ENCODE measurements at places on chromosomes 11 and 22.

- H3K36me3 ChIP-seq, result no peaks in the 10 kb centered on the region
- peak; percentile 70 for DNase-seq
- peaks cover 12% of the 10 kb centered on the region for H3K27me3 ChIP-seq
- H3K27ac ChIP-seq, result peak overlapping the region; percentile 79
- H3K4me3 ChIP-seq, result peak overlapping the region; percentile 45
- peaks cover 35% of the 10 kb centered on the region for H3K4me1 ChIP-seq
Measured at GRCh38 chr22:37095113-37095512, 14.4 kb downstream of the TMPRSS6 start.

DNA sequence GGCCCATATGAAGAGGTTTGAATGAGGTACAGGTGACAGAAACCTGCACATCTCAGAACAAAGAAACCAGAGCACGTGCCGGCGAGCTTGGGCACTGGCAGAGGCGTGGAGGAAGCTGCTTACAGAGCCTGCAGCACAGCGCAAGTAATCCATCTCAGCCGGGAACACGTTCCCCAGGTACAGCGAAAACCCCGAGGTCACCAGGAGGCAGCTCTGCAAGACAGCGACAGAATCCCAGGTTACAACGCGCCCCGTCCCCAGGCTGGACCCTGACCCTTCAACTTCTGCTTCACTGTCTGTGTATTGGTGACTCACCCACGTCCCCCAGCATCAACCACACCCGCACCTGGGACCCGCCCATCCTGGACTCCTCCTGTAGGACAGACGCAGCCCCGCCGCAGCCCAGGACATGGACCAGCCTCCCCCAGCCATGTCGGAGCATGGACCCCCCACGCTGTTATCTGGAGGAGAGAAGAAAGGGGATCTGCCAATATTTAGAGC, 2.2 kb downstream of the MLC1 start:
- no peak for DNase-seq
- H3K27me3 ChIP-seq, result peaks cover 11% of the 10 kb centered on the region
- H3K4me3 ChIP-seq, result no peak overlapping the region

DNA sequence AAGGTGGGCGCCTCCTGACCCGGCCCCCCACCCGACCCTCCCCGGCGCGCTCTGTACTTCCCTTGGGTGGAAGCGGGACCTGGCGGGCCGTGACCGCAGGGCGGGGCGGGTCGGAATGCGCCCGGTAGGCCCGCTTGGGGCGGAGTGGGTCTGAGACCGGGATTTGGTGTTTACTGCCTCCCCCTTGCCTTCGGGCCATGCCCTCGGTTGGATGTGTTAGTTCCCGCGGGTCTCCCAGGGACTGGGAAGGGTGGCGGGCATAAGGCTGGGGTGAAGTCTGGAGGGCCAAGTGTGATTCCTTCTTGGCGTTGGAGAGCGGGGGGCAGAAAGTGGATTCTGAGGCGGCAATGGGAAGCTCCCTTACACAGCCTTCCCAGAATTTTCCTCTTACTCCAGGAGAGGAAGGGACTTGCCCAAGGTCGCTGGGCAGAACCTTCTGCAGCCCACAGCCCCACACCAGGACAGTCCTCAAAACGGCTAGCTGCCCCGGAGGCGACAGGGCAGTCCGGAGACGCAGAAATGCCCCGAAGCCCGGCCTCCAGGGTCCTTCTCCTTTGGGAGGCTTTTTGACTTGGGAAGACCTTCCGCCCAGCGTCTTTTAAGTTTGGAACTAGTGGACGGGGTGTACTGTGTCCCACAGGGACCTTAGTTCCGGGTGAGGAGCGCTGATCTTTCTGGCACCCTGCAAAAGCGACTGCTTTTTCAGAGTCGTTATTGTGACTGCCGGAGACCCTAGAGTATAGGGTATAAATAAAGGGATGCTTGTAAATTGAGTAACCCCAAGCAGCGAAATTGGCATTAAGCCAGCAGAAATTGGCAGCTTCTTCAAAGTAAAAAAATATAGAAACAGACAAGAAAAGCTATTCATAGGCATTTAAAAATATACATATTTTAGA, 647 bp downstream of the SWAP70 start:
- peaks cover 7% of the 10 kb centered on the region for H3K36me3 ChIP-seq
- no peak overlapping the region for H3K27ac ChIP-seq
- peaks cover 33% of the 10 kb centered on the region for H3K27me3 ChIP-seq

GRCh38 chr11:134759274-134759673, 347.2 kb upstream of the B3GAT1 start:
- H3K27me3 ChIP-seq, result no peaks in the 10 kb centered on the region
- H3K36me3 ChIP-seq, result no peaks in the 10 kb centered on the region
- no peaks in the 10 kb centered on the region for H3K4me1 ChIP-seq
- DNase-seq, result no peak

GRCh38 chr11:94224078-94224477, 80.3 kb upstream of the IZUMO1R start:
- DNase-seq, result no peak
- peaks cover 6% of the 10 kb centered on the region for H3K36me3 ChIP-seq
- no peak overlapping the region for H3K4me3 ChIP-seq
- H3K27me3 ChIP-seq, result no peaks in the 10 kb centered on the region
- H3K4me1 ChIP-seq, result no peaks in the 10 kb centered on the region

GRCh38 chr11:19955660-19956059, 204.6 kb downstream of the DBX1 start:
- peaks cover 41% of the 10 kb centered on the region for H3K27me3 ChIP-seq
- H3K27ac ChIP-seq, result no peak overlapping the region
- peaks cover 10% of the 10 kb centered on the region for H3K4me1 ChIP-seq
- H3K36me3 ChIP-seq, result no peaks in the 10 kb centered on the region
- no peak for DNase-seq
- no peak overlapping the region for H3K4me3 ChIP-seq

GRCh38 chr11:104003491-104003890, 32.9 kb upstream of the DDI1 start:
- no peak for DNase-seq
- no peaks in the 10 kb centered on the region for H3K36me3 ChIP-seq
- no peak overlapping the region for H3K4me3 ChIP-seq
- no peaks in the 10 kb centered on the region for H3K27me3 ChIP-seq

GRCh38 chr11:106482917-106483785, 405.7 kb downstream of the AASDHPPT start:
- no peaks in the 10 kb centered on the region for H3K36me3 ChIP-seq
- H3K4me1 ChIP-seq, result no peaks in the 10 kb centered on the region
- H3K4me3 ChIP-seq, result no peak overlapping the region
- no peak overlapping the region for H3K27ac ChIP-seq
- no peak for DNase-seq

- DNase-seq, result no peak
- H3K27ac ChIP-seq, result no peak overlapping the region
- H3K36me3 ChIP-seq, result no peaks in the 10 kb centered on the region
- no peaks in the 10 kb centered on the region for H3K27me3 ChIP-seq
Measured at GRCh38 chr11:118804094-118804493, 13.1 kb upstream of the DDX6 start.

- no peaks in the 10 kb centered on the region for H3K27me3 ChIP-seq
- no peaks in the 10 kb centered on the region for H3K36me3 ChIP-seq
- H3K4me1 ChIP-seq, result no peaks in the 10 kb centered on the region
- no peak for DNase-seq
- no peak overlapping the region for H3K4me3 ChIP-seq
Measured at GRCh38 chr11:26837154-26837553, 115.3 kb upstream of the SLC5A12 start.

- H3K27me3 ChIP-seq, result peaks cover 2% of the 10 kb centered on the region
- no peaks in the 10 kb centered on the region for H3K36me3 ChIP-seq
- H3K27ac ChIP-seq, result no peak overlapping the region
- no peak for DNase-seq
Measured at GRCh38 chr11:87976009-87976408, 199.2 kb downstream of the RAB38 start.

GRCh38 chr22:21780259-21780658, 44.7 kb upstream of the YPEL1 start:
- H3K36me3 ChIP-seq, result peaks cover 12% of the 10 kb centered on the region
- H3K27ac ChIP-seq, result no peak overlapping the region
- DNase-seq, result no peak
- H3K27me3 ChIP-seq, result no peaks in the 10 kb centered on the region

DNA sequence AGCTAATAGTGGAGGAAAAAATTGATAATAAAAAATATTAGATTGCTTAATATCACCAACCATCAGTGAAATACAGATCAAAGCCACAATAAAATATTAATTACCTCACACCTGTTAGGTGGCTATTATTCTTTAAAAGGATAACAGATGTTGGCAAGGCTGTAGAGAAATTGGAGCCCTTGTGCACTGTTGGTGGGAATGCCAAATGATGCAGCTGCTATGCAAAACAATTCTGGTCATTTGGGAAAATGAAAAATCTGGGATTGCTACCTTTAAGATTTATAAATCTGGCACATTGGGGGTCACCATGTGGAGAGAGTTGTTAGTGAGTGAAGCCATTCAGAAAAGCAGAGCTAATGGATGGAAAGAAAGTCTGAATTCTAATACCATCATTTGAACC, 143.4 kb downstream of the FCHSD2 start:
- DNase-seq, result no peak
- no peak overlapping the region for H3K4me3 ChIP-seq
- H3K36me3 ChIP-seq, result peaks cover 29% of the 10 kb centered on the region
- no peak overlapping the region for H3K27ac ChIP-seq
- H3K27me3 ChIP-seq, result no peaks in the 10 kb centered on the region

GRCh38 chr11:7522121-7522520, 8.3 kb downstream of the PPFIBP2 start:
- DNase-seq, result no peak
- peaks cover 3% of the 10 kb centered on the region for H3K36me3 ChIP-seq
- H3K27me3 ChIP-seq, result no peaks in the 10 kb centered on the region

- no peak for DNase-seq
Measured at GRCh38 chr22:25628494-25628893, 64.0 kb downstream of the GRK3 start.

DNA sequence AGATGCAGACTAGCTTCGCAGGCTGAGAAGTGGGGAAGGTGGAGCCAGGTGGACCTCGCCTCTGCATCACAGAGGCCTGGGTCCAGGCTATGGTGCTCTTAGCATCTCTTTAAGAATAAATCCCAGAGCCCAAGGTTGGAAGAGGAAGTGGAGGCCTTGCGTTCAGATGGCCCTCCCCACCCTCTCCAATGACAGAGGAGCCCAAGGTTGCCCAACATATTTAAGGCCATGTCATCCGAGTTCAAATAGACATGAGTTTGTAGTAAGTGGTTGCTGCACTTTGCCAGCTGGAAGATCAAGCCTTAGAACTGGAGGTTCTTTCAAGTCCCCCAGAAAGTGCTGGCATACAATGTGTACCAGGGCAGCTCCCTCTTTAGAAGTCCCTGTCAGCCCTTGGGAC, 47.1 kb upstream of the HORMAD2 start:
- H3K4me1 ChIP-seq, result no peaks in the 10 kb centered on the region
- H3K36me3 ChIP-seq, result no peaks in the 10 kb centered on the region

- H3K27ac ChIP-seq, result no peak overlapping the region
- DNase-seq, result no peak
- H3K27me3 ChIP-seq, result no peaks in the 10 kb centered on the region
Measured at GRCh38 chr11:128042290-128042751, 545.0 kb downstream of the ETS1 start.

- no peak overlapping the region for H3K4me3 ChIP-seq
- H3K4me1 ChIP-seq, result peaks cover 25% of the 10 kb centered on the region
- peaks cover 63% of the 10 kb centered on the region for H3K36me3 ChIP-seq
- H3K27ac ChIP-seq, result peak overlapping the region; percentile 78
Measured at GRCh38 chr11:67254798-67255197, 11.5 kb upstream of the GRK2 start.

- peaks cover 12% of the 10 kb centered on the region for H3K27me3 ChIP-seq
- no peak overlapping the region for H3K27ac ChIP-seq
- no peak for DNase-seq
- H3K36me3 ChIP-seq, result peaks cover 7% of the 10 kb centered on the region
- no peak overlapping the region for H3K4me3 ChIP-seq
- H3K4me1 ChIP-seq, result peaks cover 7% of the 10 kb centered on the region
Measured at GRCh38 chr11:43861141-43861540, 19.5 kb upstream of the ALKBH3 start.

GRCh38 chr11:75323609-75324008, 27.9 kb downstream of the ARRB1 start:
- H3K4me1 ChIP-seq, result peaks cover 48% of the 10 kb centered on the region
- H3K4me3 ChIP-seq, result no peak overlapping the region

GRCh38 chr11:47980907-47981621, 705 bp downstream of the PTPRJ start:
- H3K27ac ChIP-seq, result peak overlapping the region; percentile 88
- H3K27me3 ChIP-seq, result peaks cover 9% of the 10 kb centered on the region
- DNase-seq, result peak; percentile 50

GRCh38 chr22:46563381-46564083, 26.1 kb upstream of the CELSR1 start:
- H3K4me1 ChIP-seq, result peaks cover 13% of the 10 kb centered on the region
- H3K27me3 ChIP-seq, result no peaks in the 10 kb centered on the region
- H3K36me3 ChIP-seq, result no peaks in the 10 kb centered on the region
- peak overlapping the region; percentile 35 for H3K27ac ChIP-seq
- DNase-seq, result peak; percentile 86

- peaks cover 8% of the 10 kb centered on the region for H3K27me3 ChIP-seq
- H3K27ac ChIP-seq, result no peak overlapping the region
- no peak overlapping the region for H3K4me3 ChIP-seq
- no peak for DNase-seq
- peaks cover 8% of the 10 kb centered on the region for H3K4me1 ChIP-seq
- no peaks in the 10 kb centered on the region for H3K36me3 ChIP-seq
Measured at GRCh38 chr11:77130763-77131513, 2.9 kb downstream of the MYO7A start.

- no peak for DNase-seq
- peaks cover 53% of the 10 kb centered on the region for H3K36me3 ChIP-seq
- H3K27ac ChIP-seq, result no peak overlapping the region
- no peaks in the 10 kb centered on the region for H3K4me1 ChIP-seq
- H3K27me3 ChIP-seq, result no peaks in the 10 kb centered on the region
Measured at GRCh38 chr11:46743693-46744339, 24.8 kb downstream of the F2 start.

DNA sequence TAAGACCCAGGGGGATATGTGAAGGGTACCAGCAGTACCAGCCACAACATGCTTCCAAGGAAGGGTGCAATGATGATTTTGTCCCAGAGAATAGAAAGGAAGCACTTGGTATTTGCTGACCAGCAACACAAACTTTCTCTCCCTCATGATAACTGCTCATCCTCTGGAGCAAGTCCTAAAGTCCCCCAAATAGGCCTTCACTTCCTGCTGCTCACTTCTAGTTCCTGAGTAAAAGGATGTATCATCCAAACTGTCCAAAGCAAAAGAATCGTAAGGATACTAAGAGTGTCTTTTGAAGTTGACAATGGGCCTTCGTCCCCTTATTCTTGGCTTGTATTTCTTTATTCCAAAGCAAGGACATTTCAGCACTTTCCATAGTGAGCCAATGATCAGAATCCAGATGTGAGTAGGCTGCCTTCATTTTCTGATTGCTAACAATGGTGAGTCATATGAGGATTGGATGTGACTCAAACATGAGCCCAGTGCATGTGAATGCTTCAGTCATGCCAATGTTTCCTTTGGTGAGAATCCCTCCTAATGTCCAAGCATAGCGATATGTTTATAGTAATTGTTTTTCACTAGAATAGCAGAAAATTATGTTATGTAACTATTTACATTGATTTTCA, 243.4 kb upstream of the POU2AF2 start:
- no peaks in the 10 kb centered on the region for H3K4me1 ChIP-seq
- no peak overlapping the region for H3K27ac ChIP-seq
- no peaks in the 10 kb centered on the region for H3K36me3 ChIP-seq
- peaks cover 2% of the 10 kb centered on the region for H3K27me3 ChIP-seq
- H3K4me3 ChIP-seq, result no peak overlapping the region

GRCh38 chr11:11731311-11732083, 109.7 kb upstream of the GALNT18 start:
- no peak overlapping the region for H3K4me3 ChIP-seq
- H3K27ac ChIP-seq, result no peak overlapping the region
- H3K4me1 ChIP-seq, result no peaks in the 10 kb centered on the region
- H3K27me3 ChIP-seq, result peaks cover 13% of the 10 kb centered on the region

GRCh38 chr11:31656051-31656450, 146.5 kb downstream of the ELP4 start:
- no peak for DNase-seq
- peaks cover 10% of the 10 kb centered on the region for H3K36me3 ChIP-seq
- no peak overlapping the region for H3K27ac ChIP-seq
- H3K27me3 ChIP-seq, result no peaks in the 10 kb centered on the region

- H3K4me3 ChIP-seq, result no peak overlapping the region
- H3K27ac ChIP-seq, result no peak overlapping the region
Measured at GRCh38 chr11:116261606-116262005, 511.2 kb downstream of the BUD13 start.

Data from activated naive CD8-positive, alpha-beta T cell treated with anti-CD3 and anti-CD28 coated beads, Interleukin-2, amount 50 U/mL, for 24 hours (primary cell).